Muscle of back (tissue), 13 donors: ENCODE measurements at places on chromosomes 2 and 18. TPM values are rescaled to one million over a fixed set of nuclear protein-coding genes. Genes with fewer than 3 reads are reported as not detected.

GRCh38 chr18:35827275-35827902 is 145.1 kb upstream of the RMP24 start:
- no peak for DNase-seq

DNA sequence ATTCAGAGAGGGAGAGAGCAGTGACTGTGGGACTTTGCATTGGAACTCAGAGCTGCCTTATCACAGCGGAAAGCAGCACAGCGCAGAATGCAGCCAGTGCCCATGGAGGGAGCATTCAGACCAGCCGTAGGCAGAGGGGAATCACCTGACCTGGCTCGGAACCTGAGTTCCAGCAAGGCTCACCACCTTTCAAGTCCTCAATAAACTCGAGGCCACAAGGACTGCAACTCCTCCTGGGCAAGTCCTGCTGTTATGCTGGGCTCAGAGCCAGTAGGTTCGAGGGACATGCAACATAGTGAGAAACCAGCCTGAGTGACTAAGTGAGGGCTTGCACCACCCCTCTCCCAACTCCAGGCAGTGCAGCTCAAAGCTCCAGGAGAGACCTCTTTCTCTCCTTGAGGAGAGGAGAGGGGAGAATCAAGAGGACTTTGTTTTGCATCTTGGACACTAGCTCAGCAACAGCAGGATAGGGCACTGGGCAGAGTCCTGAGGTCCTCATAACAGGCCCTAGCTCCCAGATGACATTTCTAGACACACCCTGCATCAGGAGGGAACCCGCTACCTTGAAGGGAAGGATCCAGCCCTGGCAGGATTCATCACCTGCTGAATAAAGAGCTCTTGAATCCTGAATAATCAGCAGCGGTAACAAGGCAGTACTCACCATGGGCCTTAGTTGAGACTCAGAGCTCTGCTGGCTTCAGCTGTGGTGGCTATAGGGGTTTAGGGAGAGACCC is 136.8 kb upstream of the OTOS start:
- no peak for DNase-seq

- DNase-seq = no peak
Measured at GRCh38 chr2:33822964-33823363, 223.9 kb upstream of the FAM98A start.

DNA sequence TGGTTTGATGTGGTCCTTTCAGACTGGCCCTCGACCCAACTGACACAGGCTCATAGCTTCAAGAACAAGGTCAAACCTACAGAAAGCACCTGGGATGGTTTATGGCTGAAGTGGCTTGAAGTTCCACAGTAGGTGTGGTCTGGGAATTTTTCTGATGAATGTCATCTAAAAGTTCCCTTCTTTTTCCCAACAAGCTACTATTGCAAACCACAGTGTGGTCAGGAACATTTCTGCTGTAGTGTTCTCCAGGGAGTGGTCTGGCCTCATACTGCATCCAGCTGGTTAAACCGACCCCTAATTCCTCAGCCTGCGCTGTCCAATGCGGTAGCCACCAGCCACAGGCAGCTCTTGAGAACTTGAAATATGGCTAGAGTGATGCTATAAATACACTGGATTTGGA is 92.7 kb downstream of the FAM124B start:
- DNase-seq = no peak

GRCh38 chr2:71074893-71075395 is 6.5 kb downstream of the NAGK start:
- no peak for DNase-seq

DNA sequence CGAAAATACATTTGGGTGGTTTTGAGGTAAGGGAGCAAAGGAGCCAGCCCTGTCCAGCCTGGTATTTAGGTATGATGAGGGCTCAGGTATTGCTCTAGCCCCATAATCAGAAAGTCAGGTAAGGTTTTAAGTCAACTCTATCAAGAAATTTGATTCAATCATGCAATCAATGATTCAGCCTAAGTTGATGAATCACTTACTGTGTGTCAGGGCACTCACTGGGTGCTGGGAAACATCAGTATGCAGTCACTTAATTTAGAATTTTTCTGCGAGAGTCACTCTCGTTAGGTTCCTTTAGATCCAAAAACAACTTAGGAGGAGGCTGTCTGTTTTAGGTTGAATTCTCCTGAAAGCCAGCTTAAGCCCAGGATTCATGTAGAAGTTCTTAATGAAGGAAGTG is 17.7 kb upstream of the SERPINB2 start:
- DNase-seq = no peak

GRCh38 chr2:121219866-121220265 is 65.1 kb downstream of the TFCP2L1 start:
- DNase-seq = no peak

- no peak for DNase-seq
Measured at GRCh38 chr2:58890865-58891525, 649.9 kb upstream of the FANCL start.

GRCh38 chr18:21444465-21445212 is 155.9 kb downstream of the ESCO1 start:
- peak; percentile 50 for DNase-seq

DNA sequence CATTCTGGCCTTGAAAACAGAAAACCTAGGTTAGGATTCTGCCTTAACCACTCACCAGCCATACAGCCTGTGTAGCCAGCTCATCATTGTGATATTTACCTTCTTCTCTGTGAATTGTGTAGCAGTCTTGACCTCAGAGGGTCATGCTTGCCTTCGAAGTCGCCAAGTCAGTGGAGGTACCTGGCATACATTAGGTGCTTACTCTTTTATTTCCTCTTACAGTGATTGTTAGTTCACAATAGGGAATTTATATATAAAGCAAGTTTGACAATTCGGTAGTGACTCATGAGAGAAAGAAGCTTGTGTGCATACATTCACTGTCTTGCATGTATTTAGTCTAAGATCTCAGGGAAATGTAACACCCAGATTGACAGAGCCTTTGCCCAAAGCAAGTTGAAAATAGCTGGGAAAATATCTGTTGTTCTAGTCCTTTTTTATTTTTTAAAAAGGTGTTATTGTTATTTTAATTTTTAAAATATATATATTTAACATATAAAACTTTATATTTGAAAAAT is 290.6 kb downstream of the PTGR3 start:
- DNase-seq = no peak

DNA sequence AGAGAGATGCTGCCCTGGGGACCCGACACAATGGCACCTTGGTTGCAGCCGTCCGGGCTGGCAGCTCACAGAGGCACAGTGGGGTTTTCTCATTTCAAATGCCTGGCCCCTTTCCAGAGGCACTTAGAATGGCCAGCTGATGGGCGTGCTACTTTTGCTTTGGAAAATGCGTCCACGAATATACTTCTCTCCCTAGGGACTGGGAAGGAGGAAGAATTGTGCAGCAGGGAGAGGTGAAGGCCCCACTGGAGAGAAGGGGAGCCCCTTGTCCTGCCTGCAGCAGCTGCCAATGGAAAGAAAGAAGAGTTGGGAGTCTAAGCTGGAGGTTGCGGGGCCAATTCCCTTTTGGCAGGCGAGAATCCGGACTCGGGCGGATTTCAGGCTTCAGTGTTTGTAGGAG is 1.1 kb upstream of the MAL start:
- no peak for DNase-seq

GRCh38 chr2:22697054-22697788 is 687.8 kb upstream of the KLHL29 start:
- no peak for DNase-seq

GRCh38 chr2:105454801-105455485 is 56.1 kb upstream of the FHL2 start:
- no peak for DNase-seq

DNA sequence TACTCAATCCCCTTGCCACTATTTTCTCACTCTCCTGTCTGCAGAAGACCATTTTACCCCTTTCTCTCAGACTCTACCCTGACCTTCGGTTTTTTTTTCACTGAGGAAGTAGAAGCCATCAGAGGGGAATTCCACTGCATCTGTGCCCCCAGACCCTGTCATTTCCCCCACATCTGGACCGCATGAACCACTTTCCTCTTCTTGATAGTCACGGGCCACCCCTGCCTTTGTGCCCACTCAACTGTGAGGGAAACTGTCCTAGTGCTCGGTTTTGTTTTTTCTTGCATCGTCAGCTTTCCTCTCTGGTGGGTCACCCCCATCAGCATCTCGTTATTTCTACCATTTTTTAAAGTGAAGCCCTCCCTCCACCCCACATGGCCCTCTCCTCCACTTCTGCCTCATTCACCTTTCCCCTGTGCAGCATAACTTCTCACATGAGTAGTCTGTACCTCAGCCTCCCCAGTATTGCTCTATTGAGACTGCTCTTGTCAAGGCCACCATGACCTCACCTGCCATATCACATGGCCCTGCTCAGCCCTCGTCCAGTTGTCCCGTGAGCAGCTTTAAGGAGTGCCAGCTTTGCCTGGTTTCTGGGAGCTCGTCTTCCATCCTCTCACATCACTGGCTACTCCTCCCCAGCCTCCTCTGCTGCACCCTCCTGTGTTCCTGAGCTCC is 32.4 kb downstream of the TMEM87B start:
- DNase-seq = no peak

DNA sequence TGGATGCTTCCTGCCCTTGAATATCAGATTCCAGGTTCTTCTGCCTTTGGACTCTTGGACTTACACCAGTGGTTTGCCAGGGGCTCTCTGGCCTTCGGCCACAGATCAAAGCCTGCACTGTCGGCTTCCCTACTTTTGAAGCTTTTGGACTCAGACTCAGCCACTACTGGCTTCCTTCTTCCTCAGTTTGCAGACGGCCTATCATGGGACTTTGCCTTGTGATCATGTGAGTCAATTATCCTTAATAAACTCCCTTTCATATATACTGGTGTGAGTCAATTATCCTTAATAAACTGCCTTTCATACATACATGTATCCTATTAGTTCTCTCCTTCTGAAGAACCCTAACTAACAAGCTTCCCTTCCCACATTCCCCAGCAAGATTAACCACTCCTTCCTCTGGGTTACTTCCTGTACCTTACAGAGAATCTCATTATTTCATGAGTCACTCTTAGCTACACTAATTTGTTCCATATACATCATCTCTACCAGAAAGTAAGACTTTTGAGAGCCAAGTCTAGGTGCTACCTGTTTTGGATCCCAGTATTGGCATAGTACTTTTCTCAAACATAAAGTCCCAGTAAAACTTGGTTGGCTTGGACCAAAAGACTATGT is 31.3 kb upstream of the LRATD1 start:
- DNase-seq = no peak

DNA sequence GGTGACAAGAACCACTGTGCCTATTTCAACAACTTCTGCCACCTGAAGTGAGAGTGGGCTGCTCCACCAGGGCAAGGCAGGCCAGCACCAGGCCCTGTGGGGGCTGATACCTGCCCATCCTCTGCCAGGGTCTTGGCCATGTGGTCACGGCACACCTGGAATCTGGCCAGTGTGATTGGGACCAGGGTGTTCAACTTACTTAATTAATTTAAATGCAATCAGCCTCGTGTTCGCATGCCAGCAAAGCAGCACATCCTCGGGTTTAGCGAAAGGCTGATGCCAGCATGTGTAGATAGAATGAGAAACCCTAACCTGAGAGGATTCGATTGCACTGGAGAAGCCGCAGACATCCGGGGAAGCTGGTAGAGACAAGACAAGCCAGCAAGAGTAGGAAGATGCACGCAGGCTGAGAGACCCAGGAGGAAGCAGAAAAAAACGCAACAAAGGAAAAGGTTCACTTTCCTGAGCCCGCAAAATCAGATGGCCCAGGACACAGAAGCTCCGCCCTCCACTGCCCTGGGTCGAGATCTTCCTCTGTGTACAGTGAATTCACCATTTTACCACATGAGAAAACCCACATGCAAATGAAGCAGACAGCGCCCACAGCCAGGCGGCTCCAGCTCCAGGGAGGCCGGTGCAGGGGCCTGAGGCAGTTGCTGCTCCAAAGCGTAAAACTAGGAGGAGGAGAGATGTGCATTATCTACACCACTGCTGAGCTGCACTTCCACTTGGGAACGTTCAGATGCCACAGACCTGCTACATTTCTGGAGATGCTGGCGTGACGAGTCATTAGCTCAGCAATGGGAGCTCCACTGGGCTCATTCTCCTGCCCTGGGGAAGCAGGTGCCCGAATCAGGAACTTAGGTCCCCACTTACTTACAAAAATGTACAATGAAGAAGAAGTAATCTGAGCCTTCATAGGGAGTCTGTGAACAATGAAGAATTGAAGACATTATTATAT is 92.1 kb downstream of the TMEM18 start:
- DNase-seq = no peak

GRCh38 chr2:43214253-43214652 is 12.2 kb downstream of the ZFP36L2 start:
- DNase-seq = no peak

DNA sequence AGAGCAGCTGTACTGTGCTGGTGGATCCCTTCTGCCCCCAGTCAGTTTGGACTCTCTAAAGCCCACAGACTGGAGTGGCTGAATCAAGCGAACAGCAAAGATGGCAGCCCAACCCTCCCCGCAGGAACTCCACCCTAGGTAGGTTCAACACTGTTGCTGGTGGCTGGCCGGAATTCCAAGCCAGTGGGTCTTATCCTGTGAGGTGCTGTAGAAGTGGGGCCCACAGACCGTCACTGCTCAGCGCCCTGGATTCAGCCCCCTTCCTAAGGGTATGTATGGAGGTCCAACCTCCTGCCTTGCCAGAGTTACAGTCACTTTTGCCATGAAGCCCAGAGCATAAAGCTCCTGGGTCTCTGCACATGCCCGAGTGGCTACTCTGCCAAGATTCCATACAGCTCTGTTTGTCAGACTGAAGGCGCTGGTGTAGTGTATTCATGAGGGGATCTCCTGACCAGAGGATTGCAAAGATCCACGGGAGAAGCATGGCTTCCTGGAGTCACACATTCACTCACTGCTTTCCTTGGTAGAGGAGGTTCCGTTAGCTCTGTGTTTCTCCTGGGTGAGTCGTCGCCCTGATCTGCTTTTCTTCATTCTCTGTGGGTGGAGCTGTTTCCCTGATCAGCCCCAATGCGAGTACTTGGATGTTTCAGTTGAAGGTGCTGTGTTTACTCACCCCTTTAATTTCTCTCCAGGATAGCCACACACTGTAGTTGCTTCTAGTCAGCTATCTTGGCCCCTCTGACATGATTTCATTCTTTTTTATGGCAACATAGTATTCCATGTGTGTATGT is 293.6 kb upstream of the THUMPD2 start:
- no peak for DNase-seq

DNA sequence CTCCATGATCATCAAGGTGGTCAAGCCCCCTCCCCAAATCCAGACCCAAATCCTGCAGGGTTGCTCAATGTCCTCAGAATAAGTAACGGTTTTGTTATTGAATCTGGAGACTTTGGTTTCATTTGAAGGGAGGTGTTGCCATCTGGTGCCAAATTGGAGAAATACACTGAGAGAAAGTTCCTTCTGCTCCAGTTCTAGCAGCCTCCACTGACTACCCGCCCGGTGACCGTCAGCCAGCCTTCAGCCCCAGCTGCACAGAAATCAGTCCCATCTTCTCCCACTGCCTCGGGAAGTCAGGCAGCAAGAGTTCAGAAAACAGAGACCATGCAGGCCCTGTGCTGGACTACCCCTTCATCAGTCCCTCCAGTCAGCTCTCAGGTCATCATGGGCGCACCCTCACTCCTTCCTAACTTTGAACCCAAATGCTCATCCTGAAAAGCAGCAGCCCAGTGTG is 38.7 kb downstream of the PKDCC start:
- peak; percentile 86 for DNase-seq

- DNase-seq = no peak
Measured at GRCh38 chr2:52960881-52961280, 806.7 kb upstream of the CHAC2 start.

- peak; percentile 73 for DNase-seq
Measured at GRCh38 chr18:21163647-21164547, 52.3 kb upstream of the ROCK1 start.

TEKT4 gene
- not detected for polyA plus RNA-seq

RAB27B gene
- 1.1 TPM for polyA plus RNA-seq

ANKZF1 gene
- 20.2 TPM for polyA plus RNA-seq

TWIST2 gene
- polyA plus RNA-seq = 9.5 TPM

C2orf72 gene
- polyA plus RNA-seq = 0.71 TPM

KCNIP3 gene
- 4.9 TPM for polyA plus RNA-seq

CNGA3 gene
- 0.76 TPM for polyA plus RNA-seq

SMYD1 gene
- 158 TPM for polyA plus RNA-seq

SLC9A2 gene
- 1.6 TPM for polyA plus RNA-seq
